Hippocampal formation (tissue), 2 donors: ENCODE measurements at places on chromosomes 3 and 15.

DNA sequence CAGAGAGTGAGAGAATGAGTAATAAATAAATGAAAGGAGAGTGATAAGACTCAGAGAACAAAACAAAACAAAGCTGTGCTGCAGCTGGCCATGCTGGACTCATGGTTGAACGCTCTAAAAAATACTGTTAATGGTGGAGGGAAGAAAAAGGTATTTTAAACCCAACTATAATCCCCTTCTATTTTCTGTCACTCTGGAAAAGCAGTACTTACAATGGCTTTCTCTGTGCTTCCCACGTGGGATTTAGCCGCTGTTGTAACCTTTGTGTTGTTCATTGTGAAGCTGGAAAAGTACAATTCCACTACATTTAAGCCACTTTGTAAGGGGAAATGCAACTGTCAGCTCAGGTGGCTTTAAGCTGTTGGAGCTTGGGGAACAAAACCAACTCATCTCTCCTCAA lies 917.7 kb downstream of the IGSF11 start:
- no peak for DNase-seq

- no peak for DNase-seq
Measured at GRCh38 chr3:165729756-165730155, 107.5 kb downstream of the BCHE start.

GRCh38 chr15:61689067-61689466 lies 371.2 kb downstream of the VPS13C start:
- no peak for DNase-seq

DNA sequence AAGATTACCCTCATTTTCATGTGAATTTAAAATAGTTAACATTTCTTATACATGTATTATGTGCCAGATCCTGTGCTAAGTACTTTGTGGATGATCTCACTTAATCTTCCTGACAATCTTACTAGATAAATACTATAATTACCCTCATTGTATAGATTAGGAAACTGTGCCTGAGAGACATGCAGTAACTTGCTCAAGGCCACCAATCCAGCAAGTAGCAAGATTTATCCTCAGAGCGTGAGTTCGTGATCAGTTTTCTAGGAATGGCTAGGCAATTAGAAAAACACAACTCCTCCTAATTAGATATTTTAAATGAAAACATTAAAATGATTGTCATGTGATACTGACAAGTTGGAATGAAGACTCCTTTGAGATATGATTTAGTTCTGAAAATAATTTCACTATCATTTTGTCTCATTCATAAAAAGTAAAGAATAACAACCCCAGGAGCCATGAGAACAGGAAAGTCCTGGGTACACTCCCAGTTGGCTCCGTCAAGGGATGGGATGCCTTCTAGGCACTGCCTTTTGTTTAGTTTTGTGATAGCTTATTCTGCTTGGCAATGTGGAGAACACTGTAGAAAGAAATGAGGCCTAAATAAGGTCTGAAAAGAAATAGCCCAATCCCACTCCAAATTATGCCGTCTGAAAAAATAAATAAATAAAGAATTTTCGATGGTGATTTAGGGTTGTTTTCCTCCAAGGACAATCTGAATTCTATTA lies 61.3 kb downstream of the FBN1 start:
- no peak for DNase-seq

- no peak for DNase-seq
Measured at GRCh38 chr15:74385733-74386132, 18.3 kb upstream of the CYP11A1 start.

GRCh38 chr15:34009656-34010055 lies 29.3 kb downstream of the AVEN start:
- DNase-seq = no peak

DNA sequence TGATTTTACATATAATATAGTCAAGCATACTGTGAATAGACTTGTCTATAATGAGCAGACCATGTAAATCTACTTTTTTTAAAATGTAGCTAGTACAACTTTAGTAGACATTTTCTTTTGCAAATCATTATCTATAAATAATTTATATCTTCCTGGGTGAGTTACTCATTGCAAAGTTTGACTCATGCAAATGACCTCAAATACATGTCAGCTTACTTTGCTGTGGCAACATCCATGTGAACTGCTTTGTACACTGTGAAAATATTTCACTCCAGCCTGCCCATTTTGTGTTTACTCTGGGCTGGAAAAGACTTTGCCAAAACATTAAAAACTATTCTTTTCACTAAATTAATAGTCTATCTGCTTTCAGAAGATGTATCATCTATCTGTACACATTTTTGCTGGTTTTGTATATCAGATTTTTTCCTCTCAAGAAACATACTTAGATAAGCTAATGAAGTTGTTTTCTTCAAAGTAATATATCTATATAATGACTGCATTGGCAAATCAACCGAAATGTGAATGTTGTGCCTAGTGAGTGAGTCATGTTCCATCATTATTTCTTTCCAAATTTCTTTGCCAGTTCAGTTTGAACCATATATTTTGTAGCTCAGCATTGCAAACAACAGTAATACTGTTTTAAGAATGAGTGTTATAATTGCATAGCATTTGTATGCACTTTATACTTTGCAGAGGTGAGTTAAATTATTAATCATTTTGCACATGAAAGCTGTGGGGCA lies 26.5 kb downstream of the IGSF10 start:
- DNase-seq = no peak

DNA sequence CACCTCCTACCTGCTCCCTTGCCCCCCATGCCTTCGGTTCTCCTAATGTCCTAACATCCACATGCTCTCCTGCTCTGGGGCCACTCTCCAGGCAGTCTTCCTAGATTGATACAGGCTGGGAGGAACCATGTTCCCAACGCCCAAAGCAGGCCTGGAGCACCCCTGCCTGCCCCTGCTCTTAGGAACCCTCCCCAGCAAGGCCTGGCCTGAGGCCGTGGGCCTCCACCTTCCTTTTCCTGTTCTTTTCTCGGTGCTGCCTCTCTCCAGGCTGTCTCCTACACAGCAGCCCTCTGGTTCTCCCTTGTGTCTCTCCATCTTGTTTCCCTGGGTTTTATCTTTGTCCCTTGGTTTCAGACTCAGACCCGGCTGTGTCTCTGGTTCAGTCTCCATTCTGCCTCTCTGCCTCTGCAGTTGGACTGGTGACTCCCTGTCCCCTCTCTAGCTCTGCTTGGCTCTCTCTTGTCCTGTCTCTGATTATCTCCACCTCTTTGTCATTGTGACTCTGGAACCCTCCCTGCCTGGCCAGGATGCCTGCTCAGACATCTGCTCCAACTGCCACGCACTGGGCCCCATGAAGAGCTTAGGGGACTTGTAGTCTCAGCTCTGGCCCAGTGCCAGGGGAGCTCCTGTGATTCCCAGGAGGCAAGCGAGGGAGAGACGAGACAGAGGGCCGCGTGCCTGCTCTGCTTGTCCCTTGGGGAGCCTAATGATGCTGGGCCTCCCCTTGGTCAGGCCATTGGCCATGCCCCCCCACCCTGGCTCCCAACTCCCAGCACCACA lies 26.0 kb upstream of the RPL29 start:
- no peak for DNase-seq

DNA sequence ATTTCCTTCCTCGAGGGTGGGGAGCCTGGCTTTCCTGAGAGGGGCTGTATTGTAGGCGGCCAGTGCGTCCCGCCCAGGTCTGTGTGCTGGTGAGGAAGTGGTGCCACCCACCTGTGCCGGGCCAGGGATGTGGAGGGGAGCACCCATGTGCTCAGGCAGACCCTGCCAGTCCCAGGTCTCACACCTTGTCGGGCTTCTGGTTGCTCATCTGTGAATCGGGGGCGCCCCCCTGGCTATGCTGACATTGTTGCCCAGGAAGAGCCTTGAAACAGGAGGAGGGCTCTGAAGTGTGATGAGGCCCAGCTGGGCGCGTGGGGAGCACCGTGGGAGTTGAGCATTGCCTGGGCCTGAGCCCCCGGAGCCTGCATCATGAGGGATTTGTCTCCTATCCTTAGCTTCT lies 4.8 kb downstream of the FBLN2 start:
- DNase-seq = no peak

DNA sequence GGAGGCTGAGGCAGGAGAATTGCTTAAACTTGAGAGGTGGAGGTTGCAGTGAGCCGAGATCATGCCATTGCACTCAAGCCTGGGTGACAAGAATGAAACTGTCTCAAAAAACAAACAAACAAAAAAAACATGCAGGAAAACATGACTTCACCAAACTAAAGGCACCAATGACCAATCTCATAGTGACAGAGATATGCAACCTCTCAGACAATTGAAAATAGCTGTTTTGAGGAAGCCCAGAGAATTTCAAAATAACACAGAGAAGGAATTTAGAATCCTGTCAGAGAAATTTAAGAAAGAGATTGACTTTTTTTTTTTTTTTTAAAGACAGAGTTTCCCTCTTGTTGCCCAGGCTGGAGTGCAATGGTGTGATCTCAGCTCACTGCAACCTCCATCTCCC lies 26.1 kb downstream of the NCBP2 start:
- DNase-seq = no peak

GRCh38 chr3:39050029-39050428 lies 1.7 kb downstream of the SCN11A start:
- DNase-seq = peak; percentile 22

- no peak for DNase-seq
Measured at GRCh38 chr3:28745916-28746617, 397.4 kb upstream of the AZI2 start.

DNA sequence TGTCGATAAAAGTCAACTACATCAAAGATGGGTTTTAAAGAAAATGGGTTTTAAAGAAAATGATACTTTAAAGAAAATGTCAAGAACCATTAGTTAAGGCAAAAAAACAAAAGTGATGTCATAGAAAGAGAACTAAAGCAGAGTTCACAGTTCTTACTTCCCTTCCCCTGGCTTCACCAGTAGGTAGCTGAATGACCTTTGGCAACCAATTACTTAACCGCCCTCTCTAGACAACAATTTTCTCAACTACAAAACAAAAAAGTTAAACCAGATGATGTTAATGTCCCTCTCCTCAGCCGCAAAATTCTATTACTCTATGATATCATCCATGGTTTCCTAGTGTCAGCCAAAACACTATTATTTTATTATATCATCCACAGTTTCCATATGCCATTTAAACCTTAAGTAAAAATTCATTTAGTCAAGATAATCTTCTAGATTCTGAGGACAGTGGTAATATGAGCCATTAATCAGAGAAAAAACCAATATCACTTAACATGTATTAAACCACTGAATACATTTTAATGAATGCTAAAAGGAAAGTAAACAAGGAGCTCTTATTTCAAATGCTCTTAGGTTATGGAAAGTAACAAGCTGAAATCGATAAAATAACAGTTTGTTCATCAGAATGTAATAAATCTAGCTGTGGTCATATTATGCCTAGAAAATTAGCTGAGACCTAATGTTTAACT lies 13.1 kb downstream of the RYK start:
- no peak for DNase-seq

DNA sequence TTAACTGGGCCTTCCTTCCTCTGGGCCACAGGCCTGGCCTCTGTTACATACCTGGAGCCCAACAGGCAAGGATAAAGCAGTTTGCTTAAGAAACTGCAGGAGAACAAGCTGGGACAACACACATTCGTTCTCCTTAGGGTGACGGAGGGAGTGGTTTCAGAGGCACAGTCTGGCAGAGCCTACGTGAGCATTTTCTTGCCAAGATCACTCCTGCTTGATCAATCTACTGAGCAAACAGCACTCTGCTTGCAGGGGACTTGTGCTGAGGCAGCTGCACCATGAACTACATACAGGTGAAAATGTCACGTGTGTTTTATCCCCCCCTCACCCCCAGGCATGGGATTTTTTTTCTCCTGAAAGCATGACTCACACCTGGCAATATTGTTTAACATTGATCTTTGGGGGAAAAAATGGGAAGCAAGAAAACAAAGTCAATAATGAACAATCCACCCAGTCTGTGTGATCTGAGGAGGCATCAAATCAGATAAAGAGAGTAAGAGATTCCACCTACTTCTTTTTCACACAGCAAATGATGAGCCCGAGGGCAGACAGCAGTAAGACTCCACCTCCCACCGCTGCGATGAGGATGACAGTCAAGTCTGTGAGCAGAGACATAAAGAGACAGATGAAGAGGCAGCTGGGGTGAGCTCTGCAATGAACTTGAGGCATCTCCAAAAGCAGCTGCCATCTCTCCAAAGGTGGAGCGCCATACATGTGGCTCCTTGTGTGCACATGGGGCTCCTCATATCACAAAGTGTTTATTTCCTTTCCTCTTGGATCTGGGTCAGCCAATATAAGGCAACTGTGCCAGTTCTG lies 57.4 kb downstream of the CDCP1 start:
- no peak for DNase-seq

DNA sequence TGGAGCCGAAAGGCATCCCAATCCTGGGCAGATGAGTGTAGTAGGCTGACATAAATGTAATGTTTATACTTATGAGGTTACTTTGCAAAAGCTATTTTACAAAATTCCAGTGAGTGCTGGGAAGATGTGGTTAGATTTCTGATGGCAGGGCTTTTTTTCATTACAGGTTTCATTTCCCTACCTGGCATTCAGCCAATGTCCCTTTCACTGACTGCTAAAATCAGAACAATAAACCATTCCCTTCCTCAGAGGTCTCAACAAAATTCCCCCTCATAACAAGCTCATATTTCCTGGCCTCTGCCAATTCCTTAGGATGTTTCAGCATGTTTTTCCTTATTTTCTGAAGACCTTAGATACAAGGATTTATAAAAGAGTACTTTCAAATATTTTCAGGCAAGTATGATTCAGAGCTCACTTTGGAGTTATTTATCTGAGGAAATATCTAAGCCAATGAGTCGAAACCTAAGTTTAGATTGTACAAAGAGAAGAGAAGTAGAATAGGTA lies 40.9 kb upstream of the CCDC80 start:
- DNase-seq = no peak

DNA sequence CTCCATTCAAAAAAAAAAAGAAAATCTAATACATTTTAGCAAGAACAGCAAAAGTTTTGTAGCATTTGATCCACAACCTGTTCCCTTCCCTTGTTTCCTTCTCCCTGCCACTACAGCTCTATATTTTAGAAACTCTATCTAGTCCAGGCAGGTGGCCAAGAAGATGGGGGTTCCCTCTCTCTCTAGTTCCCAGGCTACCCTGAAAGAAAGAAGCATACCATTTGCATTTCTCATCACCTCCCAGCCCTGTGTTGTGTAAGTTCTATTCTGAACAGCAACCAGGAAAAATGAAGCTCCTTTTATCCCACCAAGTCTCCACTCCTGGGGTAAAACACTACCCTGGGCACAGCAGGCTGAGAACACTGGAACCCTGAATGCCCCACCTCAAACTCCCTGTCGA lies 100.0 kb downstream of the PCCB start:
- no peak for DNase-seq

- DNase-seq = no peak
Measured at GRCh38 chr3:88574146-88574545, 424.4 kb downstream of the C3orf38 start.

DNA sequence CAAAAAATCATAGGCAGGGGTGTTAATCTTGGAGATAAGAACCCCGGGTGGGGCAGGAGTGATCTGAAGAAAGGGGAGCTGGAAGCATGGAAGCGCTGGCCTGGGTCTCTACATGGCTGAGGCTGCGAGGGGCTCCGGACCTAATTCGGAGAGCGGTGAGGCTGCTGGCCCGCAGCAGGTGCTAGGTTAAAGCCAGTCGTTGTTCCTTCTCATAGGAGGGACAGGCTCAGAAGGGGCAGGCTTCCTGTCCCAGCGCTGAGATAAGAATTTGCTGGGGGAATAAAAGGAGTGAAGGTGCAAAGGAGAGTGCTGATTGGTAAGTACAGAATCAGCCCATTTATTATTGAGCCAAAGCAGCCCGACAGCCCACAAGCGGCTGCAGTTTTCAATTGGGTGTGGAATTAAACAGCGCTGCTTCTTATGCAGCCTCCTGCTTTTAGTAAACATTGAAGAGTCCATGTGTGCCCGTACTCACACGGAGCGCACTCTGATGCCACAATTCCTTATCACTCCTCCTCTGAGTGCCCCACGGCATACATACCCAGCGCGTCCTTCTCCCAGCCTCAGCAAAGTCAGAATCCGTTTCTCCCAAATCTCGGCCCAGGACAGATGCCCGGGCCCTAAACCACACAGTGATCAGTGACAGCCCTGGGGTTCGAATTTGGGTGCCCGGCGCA lies 17.1 kb downstream of the CHST13 start:
- no peak for DNase-seq
